Uterus (tissue), 4 donors: ENCODE measurements at places on chromosomes 4 and X.
A peak's percentile ranks its signal among the peaks of the same experiment; 100 is the strongest.

DNA sequence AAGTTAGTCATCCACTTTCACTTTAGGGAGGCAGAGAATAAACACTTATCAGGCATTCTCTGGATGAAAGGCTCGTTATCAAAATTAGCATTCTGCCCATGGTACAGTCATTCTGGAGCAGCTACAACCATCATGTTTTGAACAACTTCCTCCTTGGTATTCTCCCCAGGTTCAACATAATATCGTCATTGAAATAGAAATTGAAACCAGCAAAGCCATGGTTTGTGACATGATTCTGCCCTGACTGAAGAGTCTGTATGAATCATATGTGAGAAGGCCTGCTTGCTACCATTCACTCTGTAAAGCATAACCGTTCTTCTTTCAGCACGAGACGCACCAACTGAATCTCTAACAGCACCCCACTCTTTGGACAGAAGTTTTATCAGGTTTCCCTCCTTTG lies 127.5 kb upstream of the RADX start:
- DNase-seq, result no peak

- no peak for DNase-seq
Measured at GRCh38 chr4:172751550-172751949, 417.1 kb upstream of the GALNT7 start.

GRCh38 chrX:122418758-122419157 lies 765.3 kb upstream of the GRIA3 start:
- no peak for DNase-seq

DNA sequence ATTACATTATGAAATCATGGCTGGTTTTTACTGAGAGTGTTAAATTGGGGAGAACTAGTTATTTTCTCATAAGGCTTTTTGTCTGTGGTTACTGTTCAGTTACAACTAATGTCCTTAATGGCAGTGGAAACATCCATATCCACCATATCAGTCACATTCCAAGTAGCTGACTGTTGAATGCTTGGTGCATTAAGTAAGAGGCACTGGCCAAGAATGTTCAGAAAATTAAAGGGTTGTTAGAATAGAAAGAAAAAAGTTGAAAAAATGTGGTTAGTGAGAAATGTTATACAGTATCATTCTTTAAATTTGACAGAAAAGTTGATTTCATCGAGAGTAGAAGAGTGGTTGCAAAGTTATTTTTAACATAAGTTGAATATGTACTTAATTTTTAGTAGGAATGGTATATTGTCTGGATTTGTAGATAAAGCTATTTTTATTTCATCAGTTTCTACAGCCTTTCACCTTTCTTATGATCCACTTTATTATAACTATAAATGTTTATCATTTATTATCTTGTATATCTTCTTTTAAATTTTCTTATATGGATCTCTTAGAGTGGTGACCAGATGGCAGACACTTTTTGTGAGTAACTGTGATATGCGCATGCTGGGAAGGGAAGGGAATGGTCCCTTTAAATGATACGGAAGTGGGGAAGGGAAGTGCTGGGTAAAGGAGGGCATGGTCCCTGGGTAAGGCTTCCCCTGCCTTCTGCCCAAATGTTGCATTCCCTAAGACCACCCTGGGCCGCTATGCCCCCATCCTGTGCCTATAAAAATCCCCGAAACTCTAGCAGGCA lies 2407.1 kb downstream of the ARAP2 start:
- DNase-seq, result no peak

DNA sequence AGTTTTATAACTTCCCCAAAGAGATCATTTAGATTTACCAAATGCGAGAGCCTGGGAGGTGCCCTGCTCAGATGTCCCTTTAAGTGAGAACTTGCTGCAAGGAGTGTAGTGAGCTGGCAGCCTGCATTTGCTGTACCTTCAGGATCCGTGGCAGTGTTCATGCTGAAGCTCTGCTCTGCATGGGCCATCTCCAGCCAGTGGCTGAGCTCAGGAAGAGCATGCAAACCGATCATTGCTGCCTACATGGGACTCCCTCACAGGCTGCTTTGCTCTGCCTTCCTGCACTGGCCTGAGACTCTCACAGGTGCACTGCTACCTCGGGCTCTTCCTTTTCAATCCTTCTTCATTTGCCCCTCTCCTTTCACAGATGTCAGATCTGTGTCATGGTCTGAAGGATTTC lies 152.0 kb upstream of the SFRP2 start:
- DNase-seq, result no peak

- DNase-seq, result no peak
Measured at GRCh38 chr4:41870035-41870434, 65.2 kb upstream of the TMEM33 start.

DNA sequence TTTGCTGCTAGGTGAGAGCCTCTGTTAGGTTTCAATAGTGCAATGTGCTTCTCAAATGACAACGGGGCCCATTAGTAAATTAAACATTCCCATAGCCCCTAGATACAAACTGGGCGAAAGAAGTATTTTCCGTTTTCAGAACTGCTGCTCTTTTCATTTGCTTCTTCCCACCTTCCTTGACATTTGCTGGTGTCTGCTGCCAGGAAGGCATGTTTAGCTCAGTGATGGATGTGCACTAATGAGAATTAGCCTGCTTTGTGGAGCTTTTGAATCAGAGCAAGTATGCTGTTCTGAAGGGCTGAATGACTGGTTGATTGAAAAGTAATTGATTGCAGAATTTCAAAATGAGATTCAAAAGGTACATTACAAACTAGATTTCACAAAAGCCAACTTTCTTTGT lies 57.0 kb downstream of the SHROOM3 start:
- no peak for DNase-seq

- no peak for DNase-seq
Measured at GRCh38 chr4:37993806-37994205, 33.6 kb downstream of the PTTG2 start.

- DNase-seq, result no peak
Measured at GRCh38 chr4:106909486-106910188, 126.5 kb downstream of the DKK2 start.

- no peak for DNase-seq
Measured at GRCh38 chr4:3287271-3287971, 5.4 kb upstream of the RGS12 start.

DNA sequence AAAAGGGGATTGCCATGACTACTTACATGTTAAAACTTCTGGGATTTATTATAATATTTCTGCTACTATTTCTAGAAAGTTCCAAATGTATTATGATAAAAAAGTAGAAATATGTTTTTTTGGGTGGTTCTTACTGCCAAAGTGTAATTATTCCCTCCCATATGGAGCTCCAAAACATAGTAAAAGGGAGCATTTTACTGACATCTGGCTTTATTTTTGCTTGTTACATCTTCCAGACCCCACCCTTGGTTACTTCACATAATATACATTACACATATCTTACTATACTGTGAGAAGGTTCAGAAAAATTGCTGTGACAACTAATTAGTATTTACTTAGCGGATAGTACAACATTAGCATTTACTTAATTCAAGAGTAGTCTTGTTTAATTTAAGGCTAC lies 205.1 kb upstream of the TLL1 start:
- DNase-seq, result no peak

GRCh38 chr4:57194068-57194611 lies 84.0 kb upstream of the IGFBP7 start:
- DNase-seq, result no peak

- DNase-seq, result peak; percentile 46
Measured at GRCh38 chr4:76306882-76307659, 538 bp downstream of the STBD1 start.

DNA sequence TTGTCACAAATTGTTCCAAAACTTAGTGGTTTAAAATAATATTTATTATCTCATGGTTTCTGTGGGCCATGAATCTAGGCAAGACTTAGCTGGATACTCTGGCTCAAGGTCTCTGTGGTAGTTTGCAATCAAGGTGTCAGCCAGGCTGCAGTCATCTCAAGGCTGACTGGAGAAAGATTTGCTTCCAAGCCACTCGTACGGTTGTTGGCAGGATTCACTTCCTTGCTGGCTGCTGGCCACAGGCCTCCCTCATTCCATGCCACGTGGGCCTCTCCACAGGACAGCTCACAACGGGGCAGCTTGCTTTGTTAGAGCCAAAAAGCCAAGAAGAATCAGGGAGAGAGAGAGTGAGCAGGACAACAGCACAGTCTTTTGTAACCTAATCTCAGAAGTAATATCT lies 101.4 kb downstream of the WWC2 start:
- peak; percentile 17 for DNase-seq

GRCh38 chr4:91345632-91346031 lies 958.1 kb upstream of the GRID2 start:
- DNase-seq, result no peak

DNA sequence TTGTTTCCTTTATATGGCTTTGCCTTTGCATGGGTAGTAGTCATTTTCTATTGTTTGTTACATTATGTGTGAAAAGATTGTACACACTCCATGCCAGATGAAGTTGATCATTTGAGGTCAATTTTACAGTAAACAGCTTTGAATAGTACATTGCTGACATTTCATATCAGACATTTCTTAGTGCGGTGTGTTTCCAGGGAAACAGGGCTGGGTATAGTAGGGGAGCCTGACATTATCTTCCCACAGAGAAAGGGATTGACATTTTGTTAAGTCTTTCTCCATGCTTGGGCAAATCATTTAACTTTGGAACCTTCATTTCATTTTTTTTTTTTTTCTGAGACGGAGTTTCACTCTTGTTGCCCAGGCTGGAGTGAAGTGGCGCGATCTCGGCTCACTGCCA lies 5.0 kb downstream of the FUNDC2 start:
- no peak for DNase-seq

GRCh38 chr4:52588097-52588496 lies 71.0 kb downstream of the USP46 start:
- peak; percentile 27 for DNase-seq

GRCh38 chr4:168197926-168198325 lies 105.6 kb downstream of the ANXA10 start:
- no peak for DNase-seq

GRCh38 chr4:7041801-7042502 lies 1.2 kb upstream of the TADA2B start:
- DNase-seq, result peak; percentile 37

DNA sequence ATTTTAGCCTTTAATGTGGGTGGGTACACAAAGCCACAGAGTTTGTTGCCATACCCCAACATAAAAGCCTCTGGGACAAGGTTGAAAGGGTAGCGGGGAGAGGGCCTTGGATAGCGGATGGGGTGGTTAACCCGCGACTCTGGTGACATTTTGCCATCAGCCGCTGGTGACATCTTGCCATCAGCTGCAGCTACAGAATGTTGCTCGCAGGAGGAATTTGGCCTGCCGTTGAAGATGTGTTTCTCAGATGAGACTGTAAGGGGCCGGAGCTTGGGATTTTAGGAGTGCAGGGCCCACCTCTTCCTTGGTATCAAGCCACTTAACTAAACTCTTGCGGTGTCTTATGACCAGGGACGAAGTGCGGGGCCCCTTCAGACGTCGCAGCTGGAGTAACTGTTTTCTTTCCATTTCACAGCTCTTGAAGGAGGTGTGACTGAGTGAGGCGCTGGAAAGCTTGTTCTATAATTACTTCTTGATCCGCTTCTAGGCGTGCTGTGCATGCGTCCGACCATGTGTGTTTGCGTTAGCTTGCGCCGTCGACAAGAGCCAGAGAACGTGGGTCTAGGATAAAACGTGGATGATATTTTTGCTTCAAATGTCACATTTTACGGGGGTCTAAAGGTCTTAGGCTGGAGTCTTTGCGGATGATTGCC lies 820 bp upstream of the RASL11B start:
- DNase-seq, result no peak

- DNase-seq, result no peak
Measured at GRCh38 chr4:10296730-10297129, 160.5 kb downstream of the ZNF518B start.

GRCh38 chrX:149032449-149032848 lies 472.7 kb downstream of the IDS start:
- no peak for DNase-seq

DNA sequence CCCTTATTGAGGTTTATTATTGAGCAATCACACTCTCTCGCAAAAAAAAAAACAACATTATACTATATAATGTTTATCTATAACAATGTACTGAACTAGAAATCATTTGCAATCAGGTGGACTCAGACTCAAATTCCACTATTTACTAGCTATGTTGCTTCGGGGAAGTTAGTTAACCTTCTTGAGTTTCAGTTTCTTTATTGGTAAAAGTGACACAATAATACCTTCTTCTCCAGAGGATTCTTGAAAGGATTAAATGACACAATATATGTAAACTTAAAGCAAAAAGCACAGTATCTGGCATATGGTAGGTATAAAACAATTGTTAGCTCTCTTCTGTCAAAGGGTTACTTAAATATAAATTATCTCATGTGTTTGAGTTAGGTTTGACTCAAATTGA lies 31.5 kb upstream of the HDAC8 start:
- no peak for DNase-seq

GRCh38 chr4:100103671-100104070 lies 86.6 kb downstream of the DDIT4L start:
- DNase-seq, result no peak

DNA sequence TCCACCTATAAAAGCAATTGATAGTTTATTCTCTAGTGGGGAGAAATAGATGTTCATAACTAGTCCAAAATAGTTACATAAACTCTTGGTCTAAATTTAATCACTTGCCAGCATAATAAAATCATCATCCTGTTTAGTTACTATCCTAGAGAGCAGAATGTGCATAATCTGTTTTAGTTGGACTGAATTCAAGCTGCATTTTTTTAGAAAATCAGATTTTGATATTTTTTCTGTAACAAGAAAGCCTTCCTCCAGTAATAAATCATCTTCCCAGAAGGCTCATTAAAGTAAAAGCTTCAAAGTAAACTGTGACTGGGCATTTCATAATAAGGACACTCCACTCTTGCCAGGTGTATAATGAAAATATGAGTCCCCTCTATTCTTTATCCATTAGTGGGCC lies 453.1 kb downstream of the TRAM1L1 start:
- DNase-seq, result no peak

GRCh38 chrX:130301405-130301804 lies 32.7 kb upstream of the ZNF280C start:
- no peak for DNase-seq

- no peak for DNase-seq
Measured at GRCh38 chrX:56765811-56766553, 36.9 kb downstream of the NBDY start.

DNA sequence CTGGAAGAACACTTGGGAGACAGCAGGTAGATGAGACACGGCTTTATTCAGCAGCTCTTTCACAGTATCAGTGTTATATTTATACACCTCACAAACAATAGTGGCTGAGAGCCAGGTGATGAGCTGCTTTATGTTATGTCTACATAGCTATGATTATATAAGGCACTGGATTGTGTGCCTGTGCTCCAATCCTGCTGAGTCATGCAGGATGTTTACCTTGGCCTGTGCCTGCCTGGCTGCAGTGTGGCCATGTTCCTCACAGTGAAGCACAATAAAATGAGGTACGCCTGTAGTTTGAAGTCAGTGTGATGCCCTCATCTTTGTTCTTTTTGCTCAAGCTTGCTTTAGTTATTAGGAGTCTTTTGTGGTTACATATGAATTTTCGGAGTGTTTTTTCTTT lies 31.3 kb downstream of the CXCL13 start:
- no peak for DNase-seq
